ENCODE measurements at places on chromosomes 16 and 17.

DNA sequence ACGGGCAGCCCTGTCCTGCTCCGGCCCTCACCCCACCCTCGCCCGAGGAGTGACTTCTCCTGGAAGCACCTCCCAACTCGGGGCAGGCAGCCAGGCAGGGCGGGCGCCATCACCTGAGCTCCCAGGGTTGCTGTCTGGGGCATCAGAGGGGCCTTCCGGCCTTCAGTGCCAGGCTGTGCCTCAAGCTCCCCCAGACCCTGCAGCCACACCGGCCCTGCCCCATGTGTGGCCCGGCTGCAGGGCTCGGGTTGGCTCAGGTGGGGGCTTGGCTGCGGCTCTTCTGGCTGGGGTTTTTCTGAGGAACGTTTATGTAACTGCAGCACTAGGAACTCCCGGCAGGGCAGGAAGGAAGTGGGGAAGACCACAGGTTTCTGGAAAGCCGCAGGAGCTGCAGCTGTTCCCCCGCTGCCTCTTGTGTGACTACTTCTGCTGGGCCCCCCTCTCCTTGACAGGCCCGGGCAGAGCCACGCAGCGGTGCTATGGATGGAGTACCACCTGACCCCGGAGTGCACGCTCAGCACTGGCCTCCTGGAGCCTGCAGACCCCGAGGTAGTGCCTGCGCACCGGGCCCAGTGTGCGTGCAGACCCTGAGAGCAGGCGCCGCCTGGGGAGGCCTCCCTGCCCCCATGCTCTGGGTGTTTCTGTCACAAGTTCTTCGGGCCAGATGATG, 45.6 kb downstream of the PRMT7 start:
- DNase-seq: no peak

GRCh38 chr16:85988723-85989313, 89.9 kb downstream of the IRF8 start:
- no peak for DNase-seq

DNA sequence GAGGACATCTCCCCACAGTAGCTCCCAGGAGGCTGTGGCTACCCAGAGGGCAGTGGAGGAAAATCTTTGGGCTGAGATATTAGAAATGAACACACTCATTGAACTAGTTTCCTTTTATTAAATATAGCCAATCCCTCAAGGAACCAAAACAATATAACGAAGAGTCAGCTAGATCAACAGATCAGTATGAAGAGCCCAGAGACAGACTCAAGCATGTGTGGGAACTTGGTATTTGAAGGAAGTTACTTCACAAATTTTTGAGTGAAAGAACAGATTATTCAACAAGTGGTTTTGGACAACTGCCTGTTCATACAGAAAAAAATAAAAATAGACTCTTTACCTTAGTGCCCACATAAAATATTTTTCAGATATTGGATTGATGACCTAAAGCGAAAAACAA, 183.6 kb upstream of the PMFBP1 start:
- DNase-seq: no peak

DNA sequence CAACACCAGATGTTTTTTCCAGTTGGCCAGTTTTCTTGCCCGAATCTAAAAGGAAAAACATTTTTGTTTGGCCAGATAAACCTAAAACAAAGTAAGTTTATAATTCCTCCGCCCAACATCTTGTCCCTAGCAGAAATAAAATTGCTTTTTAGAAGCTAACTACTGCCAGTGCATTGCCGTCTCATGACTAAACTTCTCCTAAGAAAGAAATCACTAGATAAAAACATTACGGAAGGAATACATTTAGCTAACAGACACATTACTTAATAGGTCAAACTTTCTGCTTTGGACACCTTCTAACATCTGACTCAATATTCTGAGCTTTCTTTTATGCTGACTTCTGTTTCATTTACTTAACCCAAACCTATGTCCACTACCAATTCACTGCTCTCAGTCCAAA, 36.2 kb downstream of the FBXL20 start:
- DNase-seq: no peak

GRCh38 chr17:71337938-71338337, 782.9 kb upstream of the SOX9 start:
- DNase-seq: no peak

- no peak for DNase-seq
Observed at GRCh38 chr16:25996052-25996451, 304.3 kb downstream of the HS3ST4 start.

DNA sequence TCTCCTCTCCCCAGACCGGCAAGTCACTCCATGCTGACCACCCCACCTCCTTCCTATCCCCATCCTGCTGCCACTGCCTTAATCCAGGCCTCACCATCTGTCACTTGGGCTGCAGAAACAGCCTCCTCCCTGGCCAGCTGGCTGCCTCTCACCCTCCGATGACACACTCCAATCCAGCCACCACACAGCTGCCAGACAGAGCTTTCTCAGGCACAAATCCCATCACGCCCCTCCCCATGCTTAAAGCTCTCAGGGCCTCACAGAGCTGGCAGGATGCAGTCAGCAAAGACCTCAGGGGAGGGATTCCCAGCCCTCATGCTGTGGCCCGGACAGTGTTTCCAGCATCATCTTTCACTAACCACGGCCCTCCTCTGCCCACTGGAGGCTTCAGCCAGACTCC, 13.7 kb downstream of the CAMKK1 start:
- DNase-seq: no peak

DNA sequence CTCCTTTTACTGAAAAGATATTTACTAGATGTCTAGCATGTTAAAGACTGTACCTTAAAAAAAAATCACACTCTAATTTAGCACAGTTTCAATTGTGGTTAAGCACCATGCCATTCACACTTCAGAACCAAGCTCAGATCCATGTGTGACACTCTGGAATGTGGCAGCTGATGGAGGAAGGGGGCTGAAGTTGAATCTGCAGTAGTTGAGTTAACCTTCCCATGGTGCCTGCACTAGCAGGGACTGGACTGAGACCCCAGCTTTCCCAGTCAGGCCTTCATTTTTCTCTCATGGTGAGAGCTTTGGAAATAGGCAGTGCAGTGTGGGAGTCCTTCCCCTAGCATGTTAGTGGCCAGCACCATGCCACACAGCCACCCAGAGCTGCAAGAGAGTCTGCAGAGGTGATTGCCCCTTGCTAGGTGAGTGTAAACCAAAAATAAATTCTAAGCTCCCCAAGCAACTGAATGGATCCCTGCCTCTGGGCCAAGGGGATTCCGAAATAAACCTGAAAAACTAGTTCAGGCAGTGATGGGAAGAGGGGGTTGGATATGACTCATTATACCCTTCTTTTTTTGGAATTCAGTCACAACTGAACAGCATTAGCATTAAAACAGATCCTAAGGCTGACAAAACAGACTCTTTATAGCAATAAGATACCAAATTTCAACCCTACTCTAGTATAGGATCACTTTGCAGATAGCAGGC, 208.5 kb downstream of the WWOX start:
- no peak for DNase-seq

DNA sequence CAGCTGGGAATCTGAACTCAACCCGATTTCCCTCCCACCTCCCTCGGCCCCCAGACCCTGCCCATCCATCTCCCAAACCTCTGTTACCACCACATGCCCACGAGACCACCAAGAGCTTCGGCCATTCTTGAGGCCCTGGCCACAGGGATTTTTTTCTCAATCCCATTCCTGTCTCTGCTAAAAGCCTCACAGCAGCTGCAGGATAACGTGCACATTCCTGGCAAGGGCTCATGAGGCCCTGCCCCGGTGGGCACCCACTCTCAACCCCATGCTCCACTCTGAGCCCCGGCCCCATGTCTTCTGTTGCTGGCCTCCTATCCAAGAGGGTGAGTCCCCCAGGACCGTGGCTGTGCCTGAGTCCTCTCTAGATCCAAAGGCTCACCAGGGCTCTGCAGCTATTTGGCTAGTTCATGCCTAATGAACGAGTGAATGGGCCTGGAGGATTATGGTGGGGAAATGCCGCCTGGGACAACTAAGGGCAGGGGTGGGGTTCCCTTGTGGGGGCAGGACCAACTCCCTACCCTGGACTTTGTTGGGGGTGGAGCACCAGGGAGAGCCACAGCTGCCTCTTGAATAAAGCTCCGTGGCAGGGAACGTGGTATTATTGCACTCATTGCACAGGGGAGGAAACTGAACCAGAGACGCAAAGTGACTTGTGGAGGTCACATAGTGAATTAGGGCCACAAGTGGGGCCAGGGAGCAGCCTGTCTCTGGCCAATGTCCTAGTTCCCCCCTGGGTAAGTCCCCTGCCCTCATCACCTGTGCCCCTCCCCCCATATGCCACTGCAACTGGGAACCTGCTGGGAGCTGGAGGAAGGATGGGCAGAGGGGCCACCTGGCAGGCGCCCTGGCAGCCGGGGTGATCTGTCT, 113.8 kb upstream of the SMURF2 start:
- no peak for DNase-seq

DNA sequence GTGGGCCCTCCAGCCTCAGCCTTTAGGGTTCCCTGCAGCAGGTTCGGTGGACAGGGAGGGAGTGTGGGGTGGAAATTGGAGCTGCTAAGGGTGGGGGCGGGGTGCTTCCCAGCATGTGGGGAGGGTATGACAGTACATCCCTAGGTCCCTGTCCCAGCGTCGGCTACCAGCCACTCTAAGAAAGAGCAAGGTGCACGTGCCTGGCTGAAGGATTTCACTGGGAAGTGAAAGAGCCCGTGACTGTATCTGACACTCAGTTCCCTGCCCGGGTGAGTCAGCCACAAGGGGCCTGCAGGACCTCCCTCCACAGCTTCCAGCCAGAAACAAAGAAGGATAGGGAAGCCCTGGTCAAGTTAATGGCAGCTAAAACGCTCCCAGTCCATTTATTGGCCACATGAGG, 4.1 kb downstream of the SNRNP25 start:
- no peak for DNase-seq

DNA sequence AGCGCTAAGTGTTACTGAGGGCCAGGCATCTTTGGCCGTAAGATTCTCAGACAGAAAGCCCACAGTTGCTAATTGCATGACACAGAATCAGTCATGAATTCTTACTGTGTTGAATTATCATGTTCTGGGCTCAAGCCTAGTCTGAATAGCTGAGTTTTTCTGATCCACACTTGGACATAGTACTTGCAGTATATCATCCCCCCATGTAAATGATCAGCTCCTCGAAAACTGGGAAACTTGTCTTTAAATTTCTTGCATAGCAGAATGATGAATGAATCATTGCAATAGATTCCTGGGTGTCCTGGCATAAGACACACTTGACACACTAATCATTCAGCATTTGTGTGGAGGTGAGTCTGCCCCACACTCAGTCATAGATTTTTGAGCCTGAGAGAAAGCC, 2.2 kb downstream of the MLYCD start:
- DNase-seq: no peak

DNA sequence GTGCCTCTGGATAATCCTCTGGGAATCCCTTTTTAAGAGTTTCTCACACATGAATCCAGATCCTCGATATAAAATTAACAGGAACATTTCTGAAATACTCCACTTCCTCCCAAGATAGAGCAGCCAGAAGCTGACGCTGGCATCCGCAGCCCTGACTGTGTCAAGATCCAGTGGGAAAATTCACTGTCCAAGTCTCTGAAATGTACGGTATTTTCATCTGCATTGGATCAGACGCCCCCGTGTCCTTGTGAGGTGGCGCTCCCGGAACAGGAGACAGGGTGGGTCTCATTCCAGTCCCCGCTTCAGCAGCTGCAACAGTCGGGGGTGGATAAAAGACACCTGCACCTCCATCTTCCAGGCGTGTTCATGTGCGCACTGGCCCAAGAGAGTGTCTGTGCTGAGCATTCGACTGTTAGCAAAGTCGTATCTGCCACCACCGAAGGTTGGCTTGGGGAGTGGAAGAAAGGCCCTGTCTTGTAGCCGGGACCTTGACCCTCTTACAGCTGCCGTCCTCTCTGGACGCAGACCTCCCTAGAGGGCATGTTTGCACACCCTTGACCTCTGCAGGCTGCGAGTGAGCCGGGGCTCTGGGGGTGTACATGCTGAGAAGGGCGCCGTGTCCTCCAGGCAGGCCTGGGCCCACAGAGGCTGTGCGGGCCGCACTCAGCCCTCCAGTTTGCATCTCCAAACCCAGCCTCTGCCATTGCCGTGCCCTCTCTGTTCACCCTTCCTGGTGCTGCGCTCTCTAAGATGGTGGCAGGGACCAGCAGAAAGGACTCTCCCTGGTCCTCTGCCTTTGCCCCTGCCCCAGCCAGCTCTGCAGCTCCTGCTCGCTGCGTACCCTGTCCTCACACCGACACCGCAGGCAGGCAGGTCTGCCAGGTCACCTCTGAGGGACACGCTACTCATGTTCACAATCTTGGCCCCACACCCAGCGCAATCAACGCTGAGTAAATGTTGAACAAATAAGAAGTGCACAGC, 72.0 kb upstream of the CHMP6 start:
- DNase-seq: no peak

- DNase-seq: no peak
Observed at GRCh38 chr16:53913099-53913870, 209.3 kb downstream of the FTO start.

- DNase-seq: no peak
Observed at GRCh38 chr17:7883781-7884386, 4.7 kb upstream of the CHD3 start.

- DNase-seq: no peak
Observed at GRCh38 chr16:1077877-1078578, 5.5 kb downstream of the SSTR5 start.

- no peak for DNase-seq
Observed at GRCh38 chr16:1198194-1198593, 26.9 kb downstream of the TPSG1 start.

DNA sequence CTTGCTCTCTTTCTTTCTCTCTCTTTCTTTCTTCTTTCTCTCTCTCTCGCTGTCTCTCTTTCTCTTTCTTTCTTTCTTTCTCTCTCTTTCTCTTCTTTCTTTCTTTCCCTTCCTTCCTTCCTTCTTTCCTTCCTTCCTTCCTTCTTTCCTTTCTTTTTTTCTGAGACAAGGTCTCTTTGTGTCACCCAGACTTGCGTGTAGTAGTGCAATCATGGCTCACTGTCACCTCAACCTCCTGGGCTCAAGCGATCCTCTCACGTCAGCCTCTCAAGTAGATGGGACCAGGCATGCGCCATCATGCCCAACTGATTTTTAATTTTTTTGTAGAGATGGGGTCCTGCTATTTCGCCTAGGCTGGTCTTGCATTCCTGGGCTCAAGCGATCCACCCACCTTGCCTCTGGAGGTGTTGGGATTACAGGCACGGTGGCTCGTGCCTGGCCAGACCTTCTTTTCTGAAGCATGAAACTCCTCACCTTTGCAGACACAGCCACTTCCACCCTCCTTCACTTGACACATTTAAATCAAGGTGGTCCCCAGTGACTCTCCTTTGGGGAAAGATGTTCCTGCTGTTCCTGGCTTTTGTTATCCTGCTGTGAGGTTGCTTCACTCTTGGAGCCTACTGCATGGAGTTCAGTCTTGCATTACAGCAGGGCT, 26.8 kb upstream of the NKD1 start:
- DNase-seq: no peak

DNA sequence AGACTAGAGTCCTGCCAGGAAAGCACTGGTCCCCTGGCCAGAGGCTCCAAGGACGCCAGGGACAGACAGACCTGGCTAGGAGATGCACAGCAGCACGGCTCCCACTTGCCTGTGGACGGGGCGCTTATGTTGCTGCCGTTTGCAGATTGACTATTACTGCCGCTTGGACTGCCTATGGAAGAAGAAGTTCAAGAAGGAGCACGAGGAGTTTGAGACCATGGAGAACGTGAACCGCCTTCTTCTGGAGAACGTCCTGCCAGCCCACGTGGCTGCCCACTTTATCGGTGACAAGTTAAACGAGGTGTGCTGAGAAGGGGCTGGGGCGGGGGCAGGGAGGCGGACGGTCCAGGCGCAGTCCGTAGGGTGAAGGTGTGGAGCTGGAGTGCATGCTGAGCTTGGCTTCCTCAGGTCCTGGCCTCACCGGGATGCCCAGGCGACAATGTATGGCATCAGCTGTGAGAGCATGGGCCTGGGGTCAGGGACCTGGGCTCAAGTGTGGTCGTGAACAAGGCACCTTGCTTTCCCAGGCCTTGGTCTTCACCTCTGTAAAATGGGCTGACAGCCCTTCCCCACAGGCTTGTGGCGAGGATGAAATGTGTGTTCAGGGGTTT, 45.6 kb downstream of the ADCY7 start:
- DNase-seq: no peak

Measured in cortex of kidney (tissue), 1 donor.